ENCODE measurements at places on chromosomes 5 and 9. TPM values are rescaled to one million over a fixed set of nuclear protein-coding genes. Genes with fewer than 3 reads are reported as not detected.

OR1Q1 gene
- not detected for total RNA-seq

DNA sequence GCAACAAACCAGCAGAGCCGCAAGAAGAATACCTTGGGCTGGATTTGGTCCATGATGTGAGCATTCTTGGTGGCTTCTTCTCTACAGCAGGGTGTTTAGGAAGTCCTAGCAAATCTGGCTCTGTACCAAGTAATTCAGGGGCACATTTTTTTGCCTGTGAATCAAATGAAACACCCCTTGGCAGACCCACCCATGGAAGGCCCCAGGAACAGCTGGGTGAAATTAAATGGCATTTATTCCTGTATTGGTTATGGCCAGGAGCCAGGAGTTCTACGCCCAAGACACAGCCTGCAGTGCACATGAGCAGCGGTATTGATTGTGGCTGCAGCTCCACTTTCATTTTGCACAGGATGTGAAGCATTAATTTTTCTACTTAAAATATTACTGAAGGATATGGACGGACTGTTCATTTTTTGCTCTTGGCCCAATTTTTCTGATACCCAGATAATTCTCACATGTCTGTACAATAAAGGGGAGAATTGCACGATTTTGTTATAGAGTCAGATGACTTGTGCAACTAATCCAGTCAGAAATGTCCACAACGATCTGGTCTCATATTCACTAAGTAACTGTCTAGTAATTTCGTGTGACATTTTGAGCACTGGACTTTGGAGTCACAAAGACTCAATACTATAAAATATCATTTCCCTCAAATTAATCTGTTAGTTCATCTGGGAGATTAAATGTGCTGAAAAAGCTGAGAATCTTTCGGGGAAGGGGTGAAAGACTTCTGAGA is 120.7 kb upstream of the APC start:
- no peak overlapping the region for H3K4me3 ChIP-seq
- H3K36me3 ChIP-seq = no peaks in the 10 kb centered on the region
- H3K27ac ChIP-seq = no peak overlapping the region
- no peak for DNase-seq
- H3K27me3 ChIP-seq = no peaks in the 10 kb centered on the region

GRCh38 chr5:12312343-12312742 is 408.1 kb upstream of the CTNND2 start:
- H3K4me1 ChIP-seq = no peaks in the 10 kb centered on the region
- H3K27ac ChIP-seq = no peak overlapping the region
- H3K4me3 ChIP-seq = no peak overlapping the region
- DNase-seq = no peak

- no peaks in the 10 kb centered on the region for H3K27me3 ChIP-seq
- peaks cover 71% of the 10 kb centered on the region for H3K4me1 ChIP-seq
- H3K36me3 ChIP-seq = no peaks in the 10 kb centered on the region
- no peak overlapping the region for H3K27ac ChIP-seq
- no peak for DNase-seq
- no peak overlapping the region for H3K4me3 ChIP-seq
These were observed 12.5 kb downstream of the ARHGEF28 start for GRCh38 chr5:73638344-73639095.

- peak overlapping the region; percentile 97 for H3K27ac ChIP-seq
- H3K4me1 ChIP-seq = no peaks in the 10 kb centered on the region
- H3K36me3 ChIP-seq = no peaks in the 10 kb centered on the region
- H3K4me3 ChIP-seq = no peak overlapping the region
- peak; percentile 94 for DNase-seq
These were observed 41.5 kb downstream of the SH3PXD2B start for GRCh38 chr5:172412724-172413286.

DNA sequence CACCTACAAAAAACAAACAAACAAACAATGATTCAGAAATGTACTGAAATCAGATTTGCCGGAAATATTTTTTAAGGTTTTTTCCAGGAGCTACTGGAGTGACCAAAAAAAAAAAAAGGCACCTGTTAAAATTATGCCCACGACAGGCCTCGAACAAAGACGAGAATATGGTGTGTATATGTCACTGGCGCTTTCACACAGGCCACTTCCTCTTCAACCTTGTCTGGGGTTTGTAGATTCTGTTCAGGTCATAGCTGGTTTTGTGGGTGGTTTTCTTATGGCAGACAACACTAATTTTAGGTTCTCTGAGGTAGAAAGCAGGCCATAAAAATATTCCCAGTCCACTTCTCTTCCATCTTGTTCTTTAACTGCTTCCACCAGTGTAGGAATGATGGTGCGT is 7.0 kb downstream of the NDUFB6 start:
- no peak overlapping the region for H3K27ac ChIP-seq
- no peak for DNase-seq
- H3K4me3 ChIP-seq = no peak overlapping the region
- no peaks in the 10 kb centered on the region for H3K36me3 ChIP-seq

ADAMTSL2 gene
- total RNA-seq = 38.9 TPM

IL3 gene
- total RNA-seq = not detected

- no peaks in the 10 kb centered on the region for H3K36me3 ChIP-seq
- no peak overlapping the region for H3K27ac ChIP-seq
These were observed 19.2 kb downstream of the ELL2 start for GRCh38 chr5:95942414-95942813.

LCN9 gene
- total RNA-seq = not detected

BNIP1 gene
- 15.6 TPM for total RNA-seq

CNTNAP3 gene
- 25.5 TPM for total RNA-seq

TXNDC15 gene
- 72.8 TPM for total RNA-seq

GRCh38 chr9:27655441-27655840 is 82.2 kb upstream of the C9orf72 start:
- H3K4me1 ChIP-seq = no peaks in the 10 kb centered on the region
- H3K27ac ChIP-seq = no peak overlapping the region
- no peaks in the 10 kb centered on the region for H3K36me3 ChIP-seq
- H3K4me3 ChIP-seq = no peak overlapping the region
- no peak for DNase-seq
- no peaks in the 10 kb centered on the region for H3K27me3 ChIP-seq

GRCh38 chr9:84586662-84587061 is 82.9 kb upstream of the NTRK2 start:
- H3K27ac ChIP-seq = no peak overlapping the region
- no peak overlapping the region for H3K4me3 ChIP-seq
- no peaks in the 10 kb centered on the region for H3K27me3 ChIP-seq
- no peak for DNase-seq

KIF4B gene
- not detected for total RNA-seq

GRCh38 chr9:136400038-136400834 is at the start of gene SNAPC4:
Gene SNAPC4 (minus strand): TSS chr9:136400170. CDS start chr9:136398428, 1,742 bp downstream.
- H3K27me3 ChIP-seq = no peaks in the 10 kb centered on the region
- peak within 1 kb of the TSS; percentile 93 for H3K4me3 ChIP-seq
- H3K4me1 ChIP-seq = peaks cover 27% of the 10 kb centered on the region
- H3K36me3 ChIP-seq = no peaks in the 10 kb centered on the region
- peak; percentile 66 for DNase-seq

MLANA gene
- not detected for total RNA-seq

DNA sequence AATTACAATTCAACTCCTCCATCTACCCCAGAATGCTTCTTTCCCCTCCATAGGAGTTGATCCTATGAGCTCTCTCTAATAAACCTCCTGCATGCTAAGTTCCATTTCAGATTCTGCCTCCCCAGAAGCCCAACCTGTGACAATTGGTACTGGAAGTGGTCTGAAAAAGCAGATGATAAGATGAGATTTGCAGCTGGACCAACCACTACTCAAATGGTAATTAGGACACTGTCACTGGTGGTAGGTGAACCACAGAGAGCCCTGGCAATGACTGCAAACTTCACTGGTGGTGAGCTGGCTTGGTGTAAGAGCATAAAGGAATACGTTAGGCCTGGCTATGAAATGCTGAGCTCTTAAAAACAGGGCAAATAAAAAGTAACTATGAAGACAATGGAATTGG is 112.6 kb downstream of the ESM1 start:
- no peak for DNase-seq
- no peak overlapping the region for H3K27ac ChIP-seq
- H3K36me3 ChIP-seq = no peaks in the 10 kb centered on the region
- no peak overlapping the region for H3K4me3 ChIP-seq
- no peaks in the 10 kb centered on the region for H3K27me3 ChIP-seq
- peaks cover 4% of the 10 kb centered on the region for H3K4me1 ChIP-seq

GRCh38 chr5:68435611-68436010 is 220.1 kb downstream of the PIK3R1 start:
- H3K4me3 ChIP-seq = no peak overlapping the region
- no peak for DNase-seq
- H3K36me3 ChIP-seq = no peaks in the 10 kb centered on the region
- no peak overlapping the region for H3K27ac ChIP-seq
- H3K4me1 ChIP-seq = no peaks in the 10 kb centered on the region

DNA sequence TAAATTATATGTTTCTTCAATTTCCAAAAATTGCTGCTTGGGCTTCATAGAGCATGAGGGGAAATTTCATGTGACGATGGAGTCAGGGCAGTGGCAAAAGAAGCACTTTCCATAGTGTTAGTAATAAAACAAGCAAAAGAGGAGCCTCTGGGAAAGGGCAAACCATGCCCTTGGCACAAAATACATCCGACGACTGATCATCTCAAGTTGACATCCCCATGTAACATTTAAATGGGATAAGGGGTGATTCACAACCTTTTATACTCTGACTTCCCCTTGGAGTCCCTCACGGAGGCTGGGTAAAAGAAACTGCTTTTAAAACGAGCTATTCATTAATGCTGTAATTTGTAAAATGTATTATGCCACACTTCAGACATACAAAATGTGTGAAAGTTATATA is 161.4 kb upstream of the DMRT1 start:
- DNase-seq = no peak
- H3K4me3 ChIP-seq = no peak overlapping the region
- H3K27me3 ChIP-seq = no peaks in the 10 kb centered on the region
- no peak overlapping the region for H3K27ac ChIP-seq
- H3K36me3 ChIP-seq = no peaks in the 10 kb centered on the region
- peaks cover 15% of the 10 kb centered on the region for H3K4me1 ChIP-seq

DNA sequence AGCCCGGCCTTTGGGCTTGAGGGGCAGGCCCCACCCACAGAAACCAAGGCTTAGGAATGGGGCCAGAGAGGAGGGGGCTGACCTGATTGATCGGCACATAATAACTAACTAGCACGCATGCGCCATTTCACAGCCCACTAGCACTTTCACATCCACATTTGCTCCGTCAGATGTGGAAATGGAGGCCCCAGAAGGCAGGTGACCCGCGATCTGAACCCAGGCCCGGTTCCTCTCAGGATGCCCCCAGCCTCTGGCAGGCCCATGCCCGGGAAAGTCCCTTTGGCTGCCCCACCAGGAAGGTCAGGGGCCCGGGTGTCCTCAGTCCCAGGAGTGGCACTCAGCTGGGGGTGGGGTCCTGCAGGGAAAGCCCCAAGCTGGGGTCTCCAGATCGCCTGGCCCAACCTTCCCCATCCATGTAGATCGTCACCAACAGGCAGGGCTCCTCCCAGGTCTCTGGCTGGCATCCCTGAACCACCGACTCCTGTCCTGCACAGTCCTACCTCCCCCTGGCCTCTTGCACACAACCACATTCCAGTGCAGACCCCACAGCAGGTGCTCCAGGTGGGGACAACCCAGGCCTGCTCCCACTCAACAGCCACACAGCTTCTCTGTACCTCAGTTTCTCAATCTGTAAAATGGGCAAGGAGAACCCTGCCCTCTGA is 46.7 kb downstream of the VAV2 start:
- DNase-seq = no peak
- H3K27me3 ChIP-seq = no peaks in the 10 kb centered on the region
- no peak overlapping the region for H3K4me3 ChIP-seq
- H3K36me3 ChIP-seq = no peaks in the 10 kb centered on the region

ASPN gene
- total RNA-seq = 3.5 TPM

- H3K4me3 ChIP-seq = no peak overlapping the region
- no peak overlapping the region for H3K27ac ChIP-seq
- H3K36me3 ChIP-seq = no peaks in the 10 kb centered on the region
- no peak for DNase-seq
These were observed 24.0 kb downstream of the OR1J1 start for GRCh38 chr9:122453677-122454135.

GRCh38 chr9:74277532-74277931 is 219.6 kb upstream of the RORB start:
- no peak for DNase-seq
- H3K27me3 ChIP-seq = no peaks in the 10 kb centered on the region
- H3K27ac ChIP-seq = no peak overlapping the region

CATSPER3 gene
- not detected for total RNA-seq

GRCh38 chr5:160312960-160313727 is 780 bp upstream of the CCNJL start:
- no peaks in the 10 kb centered on the region for H3K27me3 ChIP-seq
- peak overlapping the region; percentile 49 for H3K4me3 ChIP-seq
- no peaks in the 10 kb centered on the region for H3K4me1 ChIP-seq
- no peak for DNase-seq
- no peak overlapping the region for H3K27ac ChIP-seq

GRCh38 chr5:936149-937144 is 43.8 kb downstream of the TRIP13 start:
- H3K4me1 ChIP-seq = peaks cover 18% of the 10 kb centered on the region
- H3K27ac ChIP-seq = no peak overlapping the region
- H3K36me3 ChIP-seq = no peaks in the 10 kb centered on the region
- H3K4me3 ChIP-seq = no peak overlapping the region
- DNase-seq = no peak
- no peaks in the 10 kb centered on the region for H3K27me3 ChIP-seq

GRCh38 chr9:84266087-84266561 is 74.4 kb downstream of the SLC28A3 start:
- H3K27ac ChIP-seq = no peak overlapping the region
- no peaks in the 10 kb centered on the region for H3K36me3 ChIP-seq
- no peak overlapping the region for H3K4me3 ChIP-seq
- no peak for DNase-seq
- peaks cover 8% of the 10 kb centered on the region for H3K27me3 ChIP-seq

DNA sequence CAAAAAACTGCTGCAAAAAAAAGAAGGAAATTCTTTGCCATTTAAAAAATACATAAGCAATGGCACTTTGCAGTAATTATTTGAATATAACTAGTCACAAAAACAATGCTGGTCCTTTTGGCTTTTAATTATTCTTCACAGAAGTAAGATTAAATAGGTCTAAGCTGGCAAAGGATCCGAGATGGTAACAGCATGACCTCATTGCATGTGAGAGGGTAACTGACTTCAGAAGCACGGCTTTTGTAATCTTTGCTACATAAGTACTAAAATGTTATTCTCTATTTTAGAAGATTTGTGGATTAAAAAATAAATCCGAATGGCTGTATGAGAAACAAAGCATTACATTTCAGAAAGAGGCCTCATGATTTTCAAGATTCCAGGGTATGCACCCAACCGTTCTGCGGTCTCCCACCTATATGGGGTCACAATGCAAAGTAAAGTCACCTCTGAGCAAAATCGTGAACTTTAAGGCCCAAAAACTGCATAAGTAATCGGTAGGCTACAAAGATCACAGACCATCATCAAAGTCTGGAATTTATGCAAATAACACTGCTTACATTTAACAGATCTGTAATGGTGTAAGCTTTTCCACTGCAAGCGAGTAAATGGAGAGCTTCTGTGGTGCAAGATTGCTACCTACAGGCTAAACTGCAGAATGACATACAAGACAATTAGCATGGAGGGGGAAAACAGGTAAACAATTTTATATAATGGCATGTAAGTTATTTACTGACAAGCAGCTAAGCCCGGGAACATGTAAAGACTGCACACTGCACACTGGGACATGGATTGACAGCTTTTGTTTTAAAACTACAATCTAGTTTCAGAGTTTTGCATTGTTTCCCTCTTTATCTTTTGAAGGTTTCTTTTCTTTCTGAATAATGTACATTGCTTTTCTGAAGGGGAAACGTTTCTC is 231.6 kb downstream of the SLF1 start:
- no peaks in the 10 kb centered on the region for H3K27me3 ChIP-seq
- H3K36me3 ChIP-seq = no peaks in the 10 kb centered on the region
- DNase-seq = no peak
- H3K27ac ChIP-seq = no peak overlapping the region

HMMR gene
- 0.78 TPM for total RNA-seq

SLC24A2 gene
- not detected for total RNA-seq
